Activated CD4-positive, alpha-beta T cell treated with anti-CD3 and anti-CD28 coated beads, Interleukin-2, amount 10 ng/mL, durations not matched to agents 7 days and 5 days (primary cell): ENCODE measurements at places on chromosomes 16 and 17. TPM values are rescaled to one million over a fixed set of nuclear protein-coding genes. Genes with fewer than 3 reads are reported as not detected.

Gene CRISPLD2
- total RNA-seq, result 0.27 TPM

Gene ZFHX3
- total RNA-seq, result 1.5 TPM

Gene SLC47A1
- total RNA-seq, result not detected

Gene GNG13
- not detected for total RNA-seq

Gene TMEM95
- 0.23 TPM for total RNA-seq

Gene CXCL16
- 1.6 TPM for total RNA-seq

Gene CEP295NL
- total RNA-seq, result not detected

Gene BICDL2
- total RNA-seq, result 0.20 TPM

Gene HAP1
- total RNA-seq, result 0.31 TPM

GRCh38 chr17:5508810-5509209, 22.4 kb downstream of the MIS12 start:
- no peak for DNase-seq

GRCh38 chr17:17491031-17491471, 5.1 kb downstream of the RASD1 start:
- no peak for DNase-seq

- DNase-seq, result no peak
These were observed 42.2 kb downstream of the TIMM22 start for GRCh38 chr17:1039123-1039507.

DNA sequence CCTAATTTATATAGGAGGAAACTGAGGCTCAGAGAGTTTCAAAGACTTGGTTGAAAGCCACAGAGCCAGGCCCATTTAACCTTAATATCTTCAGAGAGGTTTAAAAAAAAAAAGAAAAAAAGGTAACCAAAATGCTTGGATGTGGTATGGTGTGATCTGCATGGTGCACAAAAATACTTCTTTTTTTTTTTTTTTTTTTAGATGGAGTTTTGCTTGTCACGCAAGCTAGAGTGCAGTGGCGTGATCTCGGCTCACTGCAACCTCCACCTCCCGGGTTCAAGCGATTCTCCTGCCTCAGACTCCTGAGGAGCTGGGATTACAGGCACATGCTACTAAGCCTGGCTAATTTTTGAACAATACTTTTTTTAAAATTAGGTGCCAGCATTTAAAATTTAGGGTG, 101.8 kb downstream of the XYLT1 start:
- DNase-seq, result peak; percentile 59

DNA sequence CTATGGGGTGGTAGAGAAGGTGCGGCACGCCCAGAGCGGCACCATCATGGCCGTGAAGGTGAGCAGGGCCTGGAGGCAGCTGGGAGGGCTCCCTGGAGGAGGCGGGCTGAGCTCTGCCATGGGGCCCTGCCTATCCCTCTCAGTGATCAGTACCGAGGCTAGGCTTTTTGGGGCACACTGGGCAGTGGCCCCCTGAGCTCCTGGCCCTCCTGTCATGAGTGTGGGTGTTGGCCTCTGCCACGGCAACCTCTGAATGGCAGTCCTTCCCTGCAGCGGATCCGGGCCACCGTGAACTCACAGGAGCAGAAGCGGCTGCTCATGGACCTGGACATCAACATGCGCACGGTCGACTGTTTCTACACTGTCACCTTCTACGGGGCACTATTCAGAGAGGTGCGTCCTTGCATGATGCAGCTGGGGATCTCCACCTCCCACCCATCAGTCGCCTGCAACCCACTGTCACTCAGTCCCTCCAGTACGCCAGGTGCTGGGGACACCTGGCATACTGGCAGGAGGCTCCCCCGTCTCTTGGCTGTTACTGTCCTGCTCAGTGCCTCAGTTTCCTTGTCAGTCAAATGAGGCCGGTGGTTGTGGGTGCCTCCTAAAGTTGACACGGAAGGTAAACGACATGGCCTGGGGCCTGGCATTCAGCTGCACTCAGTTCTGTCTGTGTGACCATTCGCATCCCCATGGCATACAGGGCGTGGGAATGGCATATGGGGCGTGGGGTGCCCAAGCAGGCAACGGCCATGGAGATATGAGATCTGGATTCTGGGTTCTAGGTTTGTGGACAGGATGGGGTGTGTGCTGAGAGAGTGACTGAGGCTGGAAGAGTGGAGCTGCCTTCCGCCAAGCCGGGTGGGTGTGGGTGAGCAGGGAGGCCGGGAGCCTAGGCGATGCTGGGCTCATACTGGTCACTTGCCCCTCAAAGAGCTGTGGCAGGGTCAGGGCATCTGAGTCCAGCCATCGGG, 16.4 kb downstream of the MAP2K3 start:
- no peak for DNase-seq

DNA sequence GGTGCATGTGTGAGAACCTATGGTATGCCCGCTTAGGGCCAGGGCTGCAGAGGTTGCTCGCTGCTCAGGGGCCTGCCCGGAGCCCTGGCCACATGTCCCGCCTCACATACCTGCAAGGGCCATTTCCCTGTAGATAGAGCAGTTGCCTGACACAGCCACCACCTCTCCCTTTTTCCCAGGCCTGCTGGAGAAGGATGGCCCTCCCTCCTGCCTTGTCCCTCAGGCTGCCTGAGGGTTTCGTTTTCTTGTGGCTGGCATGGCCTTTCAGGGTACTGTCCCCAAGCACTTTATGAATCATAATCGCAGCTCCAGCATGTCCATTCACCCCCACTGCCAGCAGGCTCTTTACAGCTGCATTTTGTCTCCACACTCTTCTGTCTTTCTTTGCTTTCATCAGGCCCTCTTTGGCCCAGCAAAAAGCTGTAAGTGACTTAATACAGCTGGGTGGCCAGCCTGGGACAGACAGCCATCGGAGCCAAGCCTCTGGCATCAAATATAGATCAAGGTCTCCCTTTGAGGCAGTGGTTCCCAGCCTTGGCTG, 65.7 kb downstream of the MPRIP start:
- DNase-seq, result no peak

GRCh38 chr17:76452127-76452659, 759 bp downstream of the UBE2O start:
- peak; percentile 24 for DNase-seq

- no peak for DNase-seq
These were observed 54.3 kb upstream of the ZNF469 start for GRCh38 chr16:88328313-88328980.

DNA sequence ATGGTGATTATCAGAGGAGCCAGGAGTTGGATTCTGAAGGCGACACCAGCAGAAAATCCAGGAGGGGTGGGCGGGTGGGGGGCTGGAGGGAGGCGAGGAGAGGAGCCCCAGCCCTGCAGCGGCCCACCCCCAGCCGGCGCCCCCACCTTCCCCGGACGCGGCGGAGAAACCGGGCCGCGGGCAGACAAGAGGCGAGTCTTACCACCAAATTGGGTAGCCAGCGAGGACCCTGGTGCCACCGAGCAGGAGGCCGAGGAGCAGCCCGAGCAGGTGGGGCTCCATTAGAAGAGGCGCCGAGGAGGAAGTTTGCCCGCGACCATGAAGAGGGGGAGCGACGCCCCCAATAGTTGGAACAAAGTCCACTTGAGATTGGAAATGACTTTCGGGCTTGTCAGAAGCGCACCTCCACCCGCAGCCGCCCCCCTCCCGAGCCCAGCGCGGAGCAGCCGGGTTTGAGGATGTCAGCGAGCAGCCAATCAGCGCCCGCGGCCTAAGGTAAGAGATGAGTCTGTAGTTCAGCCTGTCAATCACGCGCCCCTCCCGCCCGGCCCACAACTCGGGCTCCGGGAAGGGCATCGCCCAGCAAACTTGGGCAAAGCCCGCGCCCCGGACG, at the start of gene WNT3:
Gene WNT3, minus strand, starts transcription at position 377 of the 613 bp plus-strand sequence. Its CDS starts 95 bp downstream, at position 282.
- peak; percentile 49 for DNase-seq

- peak; percentile 49 for DNase-seq
These were observed 3.5 kb upstream of the LCMT1 start for GRCh38 chr16:25108054-25108453.

- peak; percentile 8 for DNase-seq
These were observed 112.1 kb downstream of the UTP18 start for GRCh38 chr17:51372345-51373004.

GRCh38 chr17:71649941-71650350, 470.9 kb upstream of the SOX9 start:
- DNase-seq, result no peak

- DNase-seq, result no peak
These were observed 11.9 kb downstream of the KIF19 start for GRCh38 chr17:74337834-74338500.

DNA sequence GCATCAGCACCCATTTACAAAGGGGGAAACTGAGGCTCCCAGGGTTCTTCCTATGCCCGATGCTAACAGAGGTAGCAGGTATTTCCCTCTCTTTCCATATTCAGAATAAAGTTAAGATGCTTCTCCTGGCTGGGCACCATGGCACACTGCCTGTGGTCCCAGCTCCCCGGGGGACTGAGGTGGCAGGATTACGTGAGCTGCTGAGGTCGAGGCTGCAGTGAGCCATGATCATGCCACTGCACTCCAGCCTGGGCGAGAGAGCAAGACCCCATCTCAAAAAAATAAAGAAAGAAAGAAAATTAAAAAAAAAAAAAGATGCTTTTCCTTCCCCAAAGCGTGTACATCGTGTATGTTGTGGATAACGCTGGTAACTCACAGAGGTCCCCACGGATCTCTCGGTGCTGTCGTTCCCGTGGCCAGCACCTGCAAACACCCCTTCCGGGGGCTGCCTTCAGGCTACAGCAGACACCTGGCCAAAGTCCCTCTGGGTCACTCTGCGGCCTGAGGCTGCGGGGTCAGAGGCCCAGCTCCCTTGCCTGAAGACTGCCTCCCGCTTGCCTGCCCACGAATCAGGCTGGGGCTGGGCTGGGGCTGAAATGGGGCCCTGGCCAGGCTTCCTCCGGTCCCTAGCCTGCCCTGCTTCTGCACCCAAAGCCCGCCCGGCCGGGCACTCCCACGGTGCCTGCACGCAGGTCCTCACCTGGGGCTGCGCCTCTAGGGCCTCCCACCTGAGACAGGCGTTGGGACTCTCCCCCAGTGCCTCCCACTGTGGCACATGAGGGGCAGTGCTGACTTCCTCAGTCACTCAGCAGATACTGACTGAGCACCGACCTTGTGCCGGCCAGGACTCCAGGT, 63.1 kb downstream of the ZDHHC7 start:
- DNase-seq, result no peak

DNA sequence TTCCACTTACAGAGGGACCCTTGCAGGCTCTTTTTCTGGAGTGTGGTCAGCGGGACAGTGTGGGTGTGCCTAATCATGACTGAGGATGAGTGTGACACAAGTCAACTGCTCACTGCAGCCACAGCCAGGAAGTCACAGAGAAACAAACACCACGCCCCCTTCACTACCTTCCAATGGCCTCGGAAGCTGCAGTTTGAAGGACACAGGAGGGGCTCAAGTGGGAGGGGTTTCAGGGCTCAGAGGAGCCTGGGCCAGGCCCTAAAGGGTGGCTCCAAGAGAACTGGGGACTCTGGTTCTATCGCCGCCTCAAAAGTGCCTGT, 116.2 kb upstream of the SDK2 start:
- no peak for DNase-seq

- DNase-seq, result no peak
These were observed 9.9 kb downstream of the HEXIM2 start for GRCh38 chr17:45171338-45172231.

DNA sequence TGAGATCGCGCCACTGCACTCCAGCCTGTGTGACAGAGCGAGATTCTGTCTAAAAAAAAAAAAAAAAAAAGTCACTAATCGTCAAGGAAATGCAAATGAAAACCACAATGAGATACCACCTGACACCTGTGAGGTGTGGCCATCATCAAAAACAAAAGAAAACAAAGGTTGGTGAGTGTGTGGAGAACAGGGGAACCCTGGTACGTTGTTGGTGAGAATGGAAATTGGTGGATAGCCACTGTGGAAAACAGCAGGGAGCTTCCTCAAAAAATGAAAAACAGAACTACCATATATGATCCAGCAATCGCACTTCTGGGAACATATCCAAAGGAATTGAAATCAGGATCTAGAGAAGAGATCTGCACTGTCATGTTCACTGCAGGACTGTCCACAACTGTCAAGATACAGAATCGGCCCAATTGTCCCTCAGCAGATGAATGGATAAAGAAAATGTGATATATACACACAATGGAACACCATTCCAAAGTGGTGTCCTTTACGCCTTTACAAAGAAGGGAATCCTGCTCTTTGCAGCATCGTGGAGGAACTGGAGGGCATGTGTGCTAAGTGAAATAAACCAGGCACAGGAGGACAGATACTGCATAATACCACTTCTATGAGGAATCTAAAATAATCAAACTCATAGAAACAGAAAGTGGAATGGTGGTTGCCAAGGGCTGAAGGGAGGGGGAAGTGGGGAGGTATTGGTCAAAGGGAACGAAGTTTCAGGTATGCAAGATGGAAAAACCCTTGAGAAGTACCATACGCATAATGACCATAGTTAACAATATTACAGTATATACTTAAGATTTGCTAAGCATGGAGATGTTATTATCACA, 63.5 kb upstream of the PLCG2 start:
- DNase-seq, result peak; percentile 54

DNA sequence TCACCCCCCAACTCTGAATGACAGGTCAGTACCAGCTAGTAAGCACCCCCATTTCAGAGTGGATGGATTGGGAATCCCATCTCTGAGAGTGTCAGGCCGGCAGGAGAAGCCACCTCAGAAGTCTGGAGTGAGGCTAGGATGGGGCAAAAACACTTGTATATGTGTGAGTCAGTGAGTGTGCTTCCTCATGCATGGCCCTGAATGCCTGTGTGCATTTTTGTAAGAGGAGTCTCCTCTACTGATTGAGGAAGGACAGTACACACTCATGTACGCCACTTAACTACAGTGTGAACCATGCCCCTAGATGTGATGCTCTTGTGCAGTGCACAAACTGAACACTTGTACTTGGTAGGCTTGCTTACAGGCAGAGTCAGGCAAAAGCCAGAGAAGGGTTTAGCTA, 22.3 kb upstream of the NAGS start:
- DNase-seq, result no peak
